ENCODE measurements at places on chromosomes 11 and 22.

DNA sequence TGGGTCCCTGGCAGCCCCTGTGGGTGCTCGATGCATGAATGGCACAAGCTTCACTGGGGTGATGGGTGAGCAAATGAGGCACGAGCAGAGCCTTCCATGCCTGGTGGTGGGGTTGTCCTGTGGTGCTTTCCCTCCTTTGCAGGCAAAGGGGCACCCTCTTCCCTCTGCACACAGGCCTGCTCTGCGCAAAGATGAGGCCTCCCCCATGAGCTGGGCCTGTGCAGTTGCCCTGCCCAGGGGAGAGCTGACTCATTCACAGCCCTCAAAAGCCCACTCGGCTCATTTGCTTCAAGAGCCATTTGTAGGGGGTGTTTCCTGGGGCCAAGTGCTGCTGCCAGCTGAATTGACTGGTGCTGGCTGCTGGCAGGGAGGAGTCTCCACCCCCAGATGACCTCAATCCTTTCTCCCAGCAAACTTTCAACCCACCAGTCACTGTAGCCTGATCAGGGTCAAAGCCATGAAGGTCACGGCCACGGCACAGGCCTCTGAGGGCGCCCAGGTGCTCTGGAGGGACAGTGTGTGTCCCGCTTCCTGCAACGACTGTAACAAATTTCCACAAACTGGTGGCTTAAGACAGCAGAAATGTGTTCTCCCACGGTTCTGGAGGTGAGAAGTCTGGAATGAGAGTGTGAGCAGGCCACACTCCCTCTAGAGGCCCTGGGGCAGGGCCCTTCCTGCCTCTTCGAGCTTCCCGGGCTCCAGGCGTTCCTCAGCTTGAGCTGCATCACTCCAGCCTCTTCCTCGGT lies 48.8 kb upstream of the ANO1 start:
- no peak for DNase-seq

GRCh38 chr11:68904248-68904847 lies 657 bp downstream of the IGHMBP2 start:
- DNase-seq: no peak

GRCh38 chr11:45411228-45411946 lies 125.2 kb upstream of the SYT13 start:
- DNase-seq: no peak

DNA sequence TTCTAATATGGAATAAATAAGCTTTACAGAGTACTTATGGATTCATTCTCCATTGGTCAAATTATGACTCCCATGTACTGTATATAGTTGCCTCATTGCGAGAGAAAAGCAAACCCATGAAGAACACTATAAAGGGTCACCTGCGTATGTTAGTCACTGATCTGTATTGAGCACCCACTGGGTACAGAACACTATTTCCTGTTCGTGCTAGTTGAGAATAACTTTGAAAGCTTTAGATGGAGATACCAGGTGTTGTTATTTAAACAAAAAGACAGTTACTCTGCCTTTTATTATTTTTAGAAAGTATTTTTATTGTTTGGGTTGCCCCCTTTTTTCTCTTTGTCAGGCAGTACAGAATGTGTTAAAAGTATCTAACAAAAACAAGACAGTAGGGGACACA lies 79.9 kb downstream of the DEUP1 start:
- DNase-seq: no peak

- DNase-seq: no peak
Measured at GRCh38 chr11:76777876-76778275, 5.3 kb upstream of the TSKU start.

- no peak for DNase-seq
Measured at GRCh38 chr22:42335839-42336378, 65.5 kb upstream of the TCF20 start.

DNA sequence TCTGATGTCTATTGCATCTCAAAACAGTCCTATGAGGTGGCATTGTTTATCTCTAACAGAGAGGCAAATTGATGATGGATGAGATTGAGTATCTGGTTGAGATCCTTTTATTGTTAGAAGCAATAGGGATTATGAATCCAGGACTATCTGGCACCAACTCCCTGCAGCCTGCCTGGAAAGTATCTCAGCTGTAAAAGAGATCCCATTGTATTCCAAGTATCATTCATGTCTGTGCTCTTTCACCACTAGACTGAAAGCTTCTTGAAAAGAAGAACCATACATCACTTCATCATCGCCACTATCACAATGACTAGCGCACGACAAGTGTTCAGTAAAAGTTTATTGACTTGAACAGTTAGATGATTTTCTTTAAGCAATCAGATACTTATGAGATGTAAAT lies 41.9 kb upstream of the PCF11 start:
- no peak for DNase-seq

DNA sequence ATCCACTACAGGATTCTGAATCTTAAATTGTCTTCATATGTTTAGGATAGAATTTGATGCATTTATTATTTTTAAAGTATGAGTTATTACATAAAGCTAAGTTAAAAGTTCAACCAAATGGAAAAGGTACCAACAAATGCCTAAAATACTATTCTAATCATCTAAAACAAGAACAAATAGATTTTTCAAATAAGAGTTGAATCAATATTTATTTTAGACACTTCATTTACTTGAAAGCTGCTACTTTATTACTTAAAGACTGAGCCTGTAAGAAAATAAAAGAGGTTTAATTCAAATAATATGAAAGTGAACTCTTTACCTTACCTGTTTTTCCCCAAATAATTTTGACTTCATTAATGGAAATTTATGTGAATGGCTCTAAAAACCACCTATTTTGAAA lies 16.9 kb downstream of the LDHAL6A start:
- no peak for DNase-seq

DNA sequence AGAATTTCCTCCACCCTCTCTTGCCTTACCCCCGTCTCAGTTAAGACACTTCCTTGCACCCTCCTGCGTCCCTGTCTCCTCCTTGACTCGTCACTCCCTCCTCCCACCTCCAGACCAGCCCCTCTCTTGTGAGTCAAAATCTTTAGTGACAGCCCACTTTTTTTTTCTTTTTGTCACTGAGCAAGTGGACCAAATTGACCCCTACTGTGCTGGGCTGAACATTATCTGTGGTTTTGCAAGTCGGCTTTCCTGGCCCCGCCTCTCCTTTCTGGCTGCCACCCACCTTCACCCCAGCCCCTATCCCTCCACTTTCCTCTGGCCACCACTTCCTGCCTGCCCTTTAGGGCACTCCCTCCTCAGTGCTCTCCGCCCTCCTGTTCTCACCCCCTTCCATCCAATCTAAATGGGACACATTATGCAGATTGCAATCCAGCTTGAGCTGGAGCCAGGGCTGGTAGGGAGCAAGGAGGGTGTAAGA lies at the start of gene APLNR:
TSS of gene APLNR (minus strand) at position 47 of the 478 bp plus-strand sequence. CDS start 246 bp downstream, outside the sequence.
- no peak for DNase-seq

- DNase-seq: peak; percentile 6
Measured at GRCh38 chr11:32960553-32961164, 55.0 kb upstream of the DEPDC7 start.

DNA sequence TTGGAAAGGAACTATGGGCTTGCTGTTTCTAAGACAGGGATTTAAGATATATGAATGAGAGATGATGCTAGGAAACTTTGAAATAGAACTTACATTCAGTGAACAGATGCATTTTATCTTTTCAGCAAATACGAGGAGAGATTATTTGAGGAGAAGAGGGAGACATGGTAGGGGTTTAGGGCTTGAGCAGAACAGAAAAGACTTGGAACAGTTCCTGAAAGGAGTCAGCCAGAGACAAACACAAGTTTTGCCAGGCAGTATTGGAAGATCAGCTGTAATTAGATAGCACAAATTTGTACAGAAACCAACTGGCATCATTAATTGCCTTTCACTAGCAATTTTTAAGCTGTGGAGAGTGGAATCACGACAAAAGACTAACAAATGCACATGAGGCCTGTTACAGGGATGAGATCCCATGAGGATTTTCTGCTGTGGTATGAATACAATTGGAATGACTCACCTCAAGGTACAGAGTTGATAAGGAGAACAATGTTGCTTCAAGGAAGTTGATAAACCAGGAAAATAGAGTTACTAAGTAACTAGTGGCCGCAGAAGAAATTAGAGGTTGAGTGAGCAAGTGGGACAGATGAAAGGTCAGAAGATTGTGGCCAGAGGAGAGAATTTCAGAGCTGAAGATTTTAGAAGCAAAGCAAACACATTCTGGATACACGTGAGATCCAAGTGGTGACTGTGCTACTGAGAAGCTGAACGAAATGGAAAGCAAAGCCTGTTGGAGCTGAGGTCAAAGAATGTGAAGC lies 67.9 kb downstream of the CYB5R2 start:
- no peak for DNase-seq

DNA sequence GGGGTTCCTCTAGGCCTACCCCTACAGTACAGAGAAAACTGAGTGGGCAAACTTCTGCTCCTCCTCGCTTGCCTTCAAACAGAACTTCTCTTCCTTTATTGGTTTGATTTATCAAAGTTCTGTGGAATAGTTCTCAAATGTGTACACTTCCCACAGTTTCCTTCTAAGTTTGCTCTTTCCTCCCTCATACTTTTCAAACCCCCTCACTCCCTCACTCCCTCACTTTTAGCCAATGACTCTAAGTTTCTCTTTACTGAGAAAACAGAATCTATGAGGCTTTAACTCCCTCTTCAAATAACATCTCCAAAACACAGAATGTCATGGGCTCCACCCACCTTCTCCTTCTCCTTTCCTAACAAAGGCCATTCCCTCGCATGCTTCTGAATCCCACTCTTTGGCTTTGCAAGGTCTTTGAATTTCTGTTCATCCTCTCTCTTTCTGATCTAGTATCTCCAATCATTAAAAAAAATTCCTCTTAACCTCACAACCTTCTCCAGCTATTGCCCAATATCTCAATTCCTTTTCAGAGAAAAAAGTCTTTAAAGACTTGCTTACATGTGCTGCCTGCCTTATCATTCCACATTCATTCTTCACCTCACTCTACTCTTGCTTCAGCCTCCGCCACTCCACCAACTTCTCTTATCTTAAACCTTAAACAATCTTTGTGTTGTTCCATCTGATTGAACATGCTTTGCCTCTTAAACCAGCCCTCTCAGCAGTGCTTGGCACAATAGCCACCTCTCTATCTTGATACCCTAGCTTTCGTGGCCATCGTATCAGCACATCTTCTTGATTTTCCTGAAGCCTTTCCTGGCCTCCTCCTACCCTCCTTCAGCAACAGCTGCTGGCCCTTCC lies 57.2 kb downstream of the DDI1 start:
- DNase-seq: no peak

GRCh38 chr11:122202951-122203456 lies 87.0 kb upstream of the BLID start:
- no peak for DNase-seq

DNA sequence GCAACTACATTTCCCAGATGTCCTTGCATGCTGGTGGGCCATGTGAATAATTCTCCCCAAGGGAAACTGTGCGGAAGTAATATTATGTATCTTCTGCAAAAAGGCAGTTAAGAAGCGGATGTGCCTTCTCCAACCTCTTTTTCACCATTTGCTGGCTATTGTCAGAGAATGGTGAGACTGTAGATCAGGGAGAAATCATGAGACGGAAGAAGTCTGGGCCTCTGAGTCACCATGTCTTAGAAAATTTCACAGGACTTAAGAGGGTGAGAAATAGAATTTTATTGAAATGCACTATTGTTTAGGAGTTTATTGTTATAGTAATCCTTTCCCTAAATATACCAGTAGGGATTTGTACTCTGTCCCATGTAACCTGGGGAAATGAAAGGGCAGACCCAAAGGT lies 298.7 kb upstream of the ZC3H12C start:
- DNase-seq: no peak

GRCh38 chr11:64638018-64638665 lies 47.1 kb downstream of the SLC22A12 start:
- DNase-seq: no peak

DNA sequence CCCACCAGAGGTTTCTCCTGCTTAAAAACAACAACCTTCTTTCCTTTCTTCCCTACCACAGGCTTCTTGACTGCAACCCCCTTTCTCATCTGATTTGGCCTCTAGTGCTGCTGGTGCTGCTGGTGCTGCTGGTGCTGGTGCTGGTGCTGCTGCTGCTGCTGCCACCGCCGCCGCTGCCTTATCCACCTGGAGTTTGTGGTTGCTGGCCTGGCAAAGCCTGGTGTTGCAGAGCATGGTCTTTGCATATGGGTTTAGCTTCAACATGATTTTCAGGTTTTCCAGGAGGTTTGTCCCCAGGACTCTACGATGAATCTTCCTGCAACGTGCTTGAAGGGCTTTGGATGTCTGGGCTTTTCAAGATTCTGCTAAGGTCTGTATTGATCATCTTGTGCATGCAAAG lies 49.7 kb downstream of the MRTFA start:
- DNase-seq: no peak

DNA sequence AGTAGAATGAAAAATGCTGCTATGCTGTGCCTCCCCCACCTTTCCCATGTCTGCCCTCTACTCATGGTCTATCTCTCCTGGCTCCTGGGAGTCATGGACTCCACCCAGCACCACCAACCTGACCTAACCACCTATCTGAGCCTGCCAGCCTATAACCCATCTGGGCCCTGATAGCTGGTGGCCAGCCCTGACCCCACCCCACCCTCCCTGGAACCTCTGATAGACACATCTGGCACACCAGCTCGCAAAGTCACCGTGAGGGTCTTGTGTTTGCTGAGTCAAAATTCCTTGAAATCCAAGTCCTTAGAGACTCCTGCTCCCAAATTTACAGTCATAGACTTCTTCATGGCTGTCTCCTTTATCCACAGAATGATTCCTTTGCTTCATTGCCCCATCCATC lies 14.9 kb upstream of the HBE1 start:
- no peak for DNase-seq

DNA sequence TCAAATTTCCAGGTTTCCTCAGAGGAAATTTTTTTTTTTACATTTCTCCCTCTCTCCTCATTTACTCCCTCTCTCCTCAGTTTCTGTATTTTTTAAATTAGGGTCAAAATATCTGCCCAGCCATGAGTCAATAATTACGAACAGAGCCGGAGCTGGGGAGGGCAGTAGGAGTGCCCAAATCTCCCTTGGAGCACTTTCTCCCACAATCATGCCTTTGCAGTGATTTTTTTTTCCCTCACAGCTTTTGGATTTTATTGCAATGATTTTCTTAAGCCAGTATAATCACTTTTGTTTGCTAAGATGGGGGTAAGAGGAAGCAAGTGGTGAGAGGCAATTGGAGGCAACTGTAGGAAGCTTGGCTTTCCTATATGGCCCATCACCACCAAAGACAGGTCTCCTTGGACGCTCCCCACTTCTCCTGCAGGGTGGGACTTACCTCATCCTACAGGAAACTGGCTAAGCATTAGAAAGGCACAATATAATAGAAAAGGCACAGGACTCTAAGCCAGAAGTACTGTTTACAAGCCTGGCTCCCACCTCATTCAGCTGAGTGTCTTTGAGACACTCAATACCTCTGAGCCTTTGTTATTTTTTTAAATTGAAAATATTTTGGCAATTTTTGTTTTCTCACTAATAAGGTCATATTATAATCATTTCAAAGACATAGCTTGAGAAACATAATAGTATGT lies 192.6 kb upstream of the PITPNB start:
- no peak for DNase-seq
